ENCODE measurements at places on chromosomes 2 and 18.

GRCh38 chr18:36402765-36403396 lies 105.4 kb downstream of the FHOD3 start:
- no peak for DNase-seq

DNA sequence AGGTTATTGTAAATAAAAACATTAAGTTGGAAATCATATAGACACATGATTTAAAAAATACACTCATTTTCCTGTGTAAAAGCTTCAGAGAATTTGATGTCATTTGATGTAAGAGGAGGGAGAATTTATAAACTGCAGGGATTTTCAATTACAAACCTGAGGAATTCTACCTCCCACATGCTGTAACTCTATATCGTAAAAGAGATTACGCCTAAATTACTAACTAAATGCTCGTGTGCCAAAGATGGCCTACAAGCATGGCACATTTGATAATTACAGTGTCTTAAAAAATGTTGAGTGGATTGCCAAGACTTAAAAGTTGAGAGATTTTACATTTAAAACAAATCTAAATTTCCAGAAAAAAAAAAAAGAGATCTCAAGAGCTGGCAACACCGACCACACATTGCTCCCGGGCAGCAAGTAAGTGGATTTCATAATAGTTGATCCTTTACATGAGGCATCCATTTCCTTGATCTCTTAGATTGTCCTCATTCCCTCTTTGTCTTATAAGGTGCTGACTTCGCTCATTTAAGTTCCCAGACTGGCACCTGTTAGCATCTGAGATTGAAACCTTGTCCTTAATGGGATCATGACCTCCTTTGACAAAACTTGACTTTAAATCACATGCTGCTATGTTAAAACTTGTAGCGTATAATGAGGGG lies 840.3 kb upstream of the ZEB2 start:
- no peak for DNase-seq

DNA sequence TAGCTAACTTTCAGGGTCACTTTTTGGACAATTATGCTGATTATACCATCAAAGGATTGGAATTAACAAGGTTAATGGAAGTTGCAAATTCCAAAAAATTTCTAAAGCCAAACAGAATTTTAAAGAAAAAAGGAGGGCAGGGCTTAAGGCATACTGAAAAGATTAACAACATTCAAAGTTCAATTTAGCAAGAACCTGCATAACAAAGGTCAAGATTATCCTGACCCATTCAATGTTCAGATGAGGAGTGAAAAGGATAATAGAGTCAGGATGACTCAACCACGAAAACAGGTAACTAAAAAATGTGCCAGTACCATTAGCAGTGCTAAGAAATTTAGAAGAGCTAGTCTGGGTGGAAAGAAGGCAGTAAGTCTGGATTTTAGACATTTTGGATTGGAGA lies 139.8 kb upstream of the HNMT start:
- DNase-seq = no peak

- DNase-seq = no peak
Measured at GRCh38 chr2:222108957-222109585, 189.7 kb downstream of the PAX3 start.

DNA sequence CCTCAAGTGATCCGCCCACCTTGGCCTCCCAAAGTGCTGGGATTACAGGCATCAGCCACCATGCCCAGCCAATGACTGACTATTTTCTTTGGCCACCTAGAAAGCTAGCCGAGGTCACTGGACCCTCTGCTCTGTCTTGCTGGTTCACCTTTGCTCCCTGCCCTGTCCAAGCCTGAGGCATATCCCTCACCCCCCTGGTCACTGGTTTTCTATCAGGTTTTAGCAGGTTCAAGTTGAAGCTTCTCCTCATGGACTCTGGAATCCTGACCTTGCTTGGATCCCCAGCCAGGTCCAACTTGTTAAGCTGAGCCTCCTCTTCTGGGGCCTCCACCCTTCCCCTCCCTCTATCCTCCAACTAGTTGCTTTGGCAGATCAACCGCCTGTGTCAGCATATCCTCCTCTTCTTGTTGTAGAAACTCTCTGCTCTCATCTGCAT lies 33.4 kb downstream of the PAX8 start:
- no peak for DNase-seq

GRCh38 chr2:115389024-115389423 lies 946.6 kb downstream of the DPP10 start:
- DNase-seq = no peak

DNA sequence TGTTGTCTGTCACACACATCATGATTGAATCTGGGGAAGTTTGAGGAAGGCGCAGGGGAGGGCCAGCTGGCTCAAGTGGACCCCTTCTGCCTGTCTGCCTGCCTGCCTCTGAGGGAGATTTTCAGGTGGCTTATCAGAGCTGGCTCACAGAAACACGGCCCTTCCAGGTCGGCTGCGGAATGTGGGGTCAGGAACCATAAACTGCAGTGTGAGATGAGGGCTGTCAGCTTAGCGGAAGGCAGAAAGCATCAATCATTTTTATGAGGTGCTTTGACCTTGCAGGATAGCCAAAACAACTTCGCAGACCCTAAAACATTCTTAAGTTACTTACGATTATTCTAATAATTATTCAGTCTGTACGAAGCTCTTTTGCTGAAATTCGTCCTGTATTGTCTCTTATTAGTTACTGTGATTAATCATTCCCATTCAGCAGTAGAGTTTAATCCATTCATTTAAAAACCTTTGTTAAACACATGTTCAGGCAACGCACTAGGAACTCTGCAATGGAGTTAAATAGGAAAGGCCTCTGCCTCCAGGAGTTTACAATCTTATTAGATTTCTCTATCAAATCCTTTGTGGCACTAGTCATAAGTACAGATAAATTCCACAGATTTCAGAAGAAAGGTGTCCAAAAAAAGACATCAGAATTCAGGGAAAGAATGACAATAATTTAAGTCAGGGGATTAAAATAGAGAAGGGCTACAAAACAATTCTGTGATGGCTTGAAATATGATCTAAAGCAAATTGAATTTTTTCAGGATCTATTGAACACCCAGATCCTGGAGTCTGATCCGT lies 371.6 kb downstream of the HRH4 start:
- DNase-seq = no peak

- no peak for DNase-seq
Measured at GRCh38 chr2:72915907-72916742, 1.2 kb upstream of the EMX1 start.

GRCh38 chr2:72891091-72891818 lies 4.0 kb downstream of the SPR start:
- DNase-seq = no peak

GRCh38 chr2:23625726-23626125 lies 240.7 kb downstream of the KLHL29 start:
- DNase-seq = no peak

DNA sequence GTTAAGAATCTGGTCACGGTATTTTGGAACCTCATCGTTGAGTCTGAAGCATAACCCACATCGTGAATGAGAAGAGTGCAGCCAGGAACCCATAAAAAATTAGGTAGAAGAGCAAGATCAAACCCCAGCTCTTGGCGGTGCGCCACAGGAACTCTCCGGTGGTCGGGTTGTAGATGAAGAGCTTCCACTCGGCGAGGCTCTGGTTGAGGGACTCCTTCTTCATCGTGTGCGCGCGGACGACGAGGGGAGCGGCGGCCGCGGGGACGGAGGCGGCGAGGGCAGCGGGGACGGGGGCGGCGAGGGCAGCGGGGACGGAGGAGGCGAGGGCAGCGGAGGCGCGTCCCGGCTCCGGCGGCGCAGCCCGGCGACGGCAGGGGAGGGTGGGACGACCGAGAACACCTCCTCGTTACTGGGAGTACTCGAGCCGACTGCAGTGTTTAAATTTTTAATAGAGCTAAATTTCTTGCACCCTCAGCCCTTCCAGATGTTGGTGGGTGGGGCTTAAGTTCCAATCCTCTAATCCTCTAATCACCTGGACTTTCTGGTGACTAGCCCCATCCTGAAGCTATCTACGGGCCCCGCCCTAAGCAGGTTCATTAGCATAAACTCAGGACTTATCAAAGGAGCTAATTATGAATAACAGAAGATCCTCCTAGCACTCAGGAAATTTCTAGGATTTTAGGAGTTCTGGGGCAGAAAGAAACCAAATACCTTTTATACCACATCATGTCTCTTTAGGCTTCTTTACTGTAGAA lies 20.4 kb upstream of the PAPOLG start:
- no peak for DNase-seq

DNA sequence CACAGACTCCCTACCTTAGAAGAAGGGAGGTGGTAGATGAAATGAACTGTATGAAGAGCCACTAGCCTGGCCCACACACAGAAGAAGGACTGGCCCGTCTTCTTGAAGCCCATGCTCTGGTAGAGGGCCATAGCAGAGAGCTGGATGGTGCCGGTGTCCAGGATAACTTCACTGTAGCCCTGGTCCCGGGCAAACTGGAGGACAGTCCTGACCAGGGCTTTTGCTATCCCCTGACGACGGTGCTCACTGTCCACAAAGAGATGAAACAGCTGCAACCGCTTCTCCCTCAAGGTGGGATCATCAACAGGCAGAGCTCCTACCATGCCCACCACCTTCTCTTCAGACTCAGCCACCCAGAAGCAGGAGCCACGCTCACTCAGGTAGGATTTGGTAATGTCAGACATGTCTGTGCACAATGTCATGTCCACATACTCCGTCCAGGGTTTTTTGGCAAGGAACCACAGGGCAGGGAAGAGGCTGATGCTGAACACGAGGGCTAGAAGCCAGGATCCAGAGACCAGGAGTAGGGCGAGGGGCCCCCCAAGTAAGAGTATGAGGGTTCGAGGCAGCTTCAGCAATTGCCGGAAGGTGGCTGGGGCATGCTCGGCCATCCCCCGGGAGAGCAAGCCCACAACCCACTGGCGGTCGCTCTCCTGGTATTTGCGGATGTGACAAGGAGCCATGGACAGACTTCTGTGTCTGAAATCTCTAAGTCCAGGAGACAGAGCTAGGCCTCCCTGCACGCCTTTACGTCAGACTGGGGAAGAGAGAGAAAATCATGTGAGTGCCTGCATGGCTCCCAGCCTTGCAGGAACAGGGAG lies 1.1 kb downstream of the NAT8 start:
- DNase-seq = no peak

GRCh38 chr2:161981679-161982250 lies 92.2 kb downstream of the DPP4 start:
- no peak for DNase-seq

- DNase-seq = no peak
Measured at GRCh38 chr2:152247337-152247695, 71.8 kb upstream of the STAM2 start.

DNA sequence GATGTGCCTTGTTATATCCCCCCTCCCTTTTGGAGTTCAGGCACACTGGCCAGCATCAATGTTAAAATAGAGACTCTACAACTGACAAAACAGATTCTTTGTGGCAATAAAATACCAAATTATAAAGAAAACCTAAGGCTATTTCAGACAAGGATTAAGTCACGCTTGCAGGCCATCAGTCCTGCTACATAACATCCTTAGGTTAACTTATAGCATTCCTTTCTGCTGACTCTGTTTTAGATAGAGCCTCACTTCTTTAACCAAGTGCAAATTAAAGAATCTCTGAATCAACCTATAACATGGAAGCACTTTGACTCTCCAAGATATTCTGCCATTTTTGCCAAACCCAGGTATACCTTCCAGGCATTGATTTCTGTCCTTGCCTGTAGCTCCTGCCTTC lies 784.6 kb downstream of the RNF144A start:
- no peak for DNase-seq

- DNase-seq = no peak
Measured at GRCh38 chr2:219001577-219002394, 8.6 kb upstream of the CRYBA2 start.

- DNase-seq = no peak
Measured at GRCh38 chr2:101770726-101771125, 73.2 kb downstream of the MAP4K4 start.

DNA sequence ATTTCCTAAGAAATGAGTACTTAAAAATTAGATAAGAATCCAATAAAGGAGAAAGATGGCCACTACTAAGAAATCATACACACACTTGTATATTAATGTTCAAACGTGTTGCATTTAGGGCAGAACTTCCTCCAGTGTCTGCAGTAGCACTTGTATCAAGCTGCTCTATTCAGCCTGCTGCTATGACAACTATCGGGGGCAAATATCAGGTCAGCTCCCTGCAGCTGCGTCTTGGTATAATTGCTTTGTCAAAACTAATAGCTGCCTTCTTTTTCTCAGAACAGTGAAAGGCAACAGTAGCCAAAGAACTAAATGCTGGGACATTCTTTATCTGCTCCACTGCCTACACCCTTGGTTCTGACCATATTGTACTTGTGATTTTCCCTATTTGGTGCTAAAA lies 300.7 kb downstream of the NOL4 start:
- no peak for DNase-seq

DNA sequence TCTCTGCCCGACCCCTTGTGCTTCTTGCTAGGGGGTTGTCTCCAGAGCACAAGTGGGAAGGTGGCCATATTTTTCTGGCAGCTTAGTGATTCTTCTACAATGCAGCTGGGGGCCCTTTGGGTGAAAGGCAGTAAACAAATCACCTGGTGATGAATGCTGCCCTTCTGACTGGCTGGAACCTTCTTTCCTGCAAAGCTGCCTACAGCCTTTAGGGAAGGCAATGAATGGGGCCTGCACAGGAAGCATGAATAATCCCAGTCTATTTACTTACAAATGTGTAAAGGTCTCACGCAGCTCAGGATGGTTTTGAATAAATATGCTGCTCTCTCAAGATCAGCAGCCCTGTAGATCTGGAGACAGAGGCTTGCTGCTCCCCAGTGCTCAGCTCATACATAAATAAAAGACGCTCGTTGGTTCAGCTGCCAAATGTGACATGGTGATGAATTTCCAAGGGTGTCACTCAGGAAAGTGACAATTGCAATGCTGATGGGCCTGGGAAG lies 289.2 kb downstream of the TDRD15 start:
- DNase-seq = no peak

DNA sequence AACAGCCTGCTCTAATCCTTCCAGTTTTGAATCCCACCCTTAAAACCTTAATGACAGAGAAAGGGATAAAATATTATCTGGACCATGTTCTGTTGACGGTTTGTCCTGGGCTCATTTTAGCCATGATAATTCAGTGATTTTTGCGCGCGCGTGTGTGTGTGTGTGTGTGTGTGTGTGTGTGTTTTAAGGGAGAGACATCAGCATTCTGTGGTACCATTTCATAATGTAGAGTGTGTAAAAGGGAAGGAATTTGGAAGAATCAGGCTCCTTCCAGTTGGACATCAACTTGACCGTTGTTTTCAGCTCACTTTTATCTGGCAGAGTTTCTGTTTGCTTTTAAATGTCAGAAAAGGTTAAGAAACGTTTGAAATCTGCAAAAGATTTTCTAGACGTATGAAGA lies 535.5 kb downstream of the TNS1 start:
- DNase-seq = no peak

- no peak for DNase-seq
Measured at GRCh38 chr2:121617042-121617599, 32.1 kb downstream of the CLASP1 start.

DNA sequence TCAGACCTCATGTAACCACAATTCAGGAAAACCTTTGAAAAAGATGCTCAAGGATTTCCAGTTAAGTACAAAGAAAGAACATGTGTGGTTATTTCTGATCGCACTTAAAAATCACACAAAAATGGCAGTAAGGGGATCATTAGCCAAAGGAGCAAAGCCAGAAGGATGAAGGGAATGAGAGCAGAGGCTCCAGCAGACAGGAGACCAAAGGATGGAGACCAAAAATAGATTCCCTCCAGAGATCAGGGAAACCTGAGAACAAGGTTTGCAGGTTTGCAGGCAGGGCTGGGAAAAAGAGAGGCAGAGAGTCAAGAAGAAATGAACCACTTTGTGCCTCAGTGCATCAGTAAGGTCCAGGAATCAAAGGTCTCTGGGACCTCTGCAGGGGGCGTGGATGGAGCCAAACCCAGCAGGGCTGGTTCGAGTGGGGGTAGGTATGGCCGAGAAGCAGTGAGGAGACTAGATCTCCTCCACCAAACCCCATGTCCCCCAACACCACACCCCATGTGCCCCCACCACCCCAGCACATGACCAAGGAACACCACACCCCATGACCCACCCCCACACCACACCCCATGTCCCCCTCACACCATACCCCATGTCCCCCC lies 98.5 kb upstream of the GPC1 start:
- DNase-seq = no peak

Measured in anterior cingulate cortex (tissue), 58 donors.